ENCODE measurements at places on chromosomes 7 and 10.

GRCh38 chr7:53485354-53485753 is 449.9 kb downstream of the POM121L12 start:
- no peak for DNase-seq

- DNase-seq = peak; percentile 49
These were observed 3.2 kb downstream of the OPN4 start for GRCh38 chr10:86657396-86658011.

DNA sequence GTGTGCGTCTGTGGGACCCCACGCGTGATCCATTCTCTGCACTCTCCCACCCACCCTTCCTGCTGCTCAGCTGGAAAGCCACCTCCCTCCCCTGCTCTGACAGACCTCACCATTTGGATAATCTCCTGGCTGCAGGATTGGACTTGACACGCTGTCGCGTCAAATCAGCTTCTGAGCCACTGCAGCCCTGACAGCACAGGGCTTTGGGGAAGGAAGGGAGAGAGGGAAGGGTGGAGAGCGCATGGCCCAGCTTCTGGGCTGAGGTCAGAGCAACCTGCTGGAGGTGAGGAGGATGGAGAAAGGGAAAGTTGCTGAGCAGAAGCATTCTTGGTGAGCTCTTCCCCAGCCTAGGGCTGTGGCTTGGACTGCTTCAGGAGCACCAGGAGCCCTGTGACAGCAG is 48.9 kb upstream of the LRRC4 start:
- DNase-seq = no peak

DNA sequence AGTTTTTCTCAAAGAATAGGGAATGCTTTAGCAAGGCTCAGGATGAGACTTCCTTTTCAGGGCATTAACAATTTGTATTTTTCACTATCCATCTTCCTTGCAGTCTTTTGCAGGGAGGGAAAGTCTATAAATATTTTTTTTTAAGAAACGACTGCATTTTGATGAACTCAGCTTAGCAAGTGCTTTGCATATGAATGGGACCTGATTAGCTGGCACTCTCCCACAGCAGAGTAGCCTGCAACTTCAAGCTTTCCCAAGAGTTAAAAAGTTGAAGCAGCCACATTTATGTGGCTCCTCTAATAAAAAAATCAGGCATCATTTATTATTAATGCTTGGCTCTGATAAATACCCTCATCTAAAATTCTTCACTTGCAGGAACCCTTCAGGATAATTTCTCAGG is 134.0 kb downstream of the GRID1 start:
- DNase-seq = no peak

GRCh38 chr10:85224366-85224940 is 896.1 kb downstream of the CCSER2 start:
- DNase-seq = no peak

- DNase-seq = no peak
These were observed 450.0 kb downstream of the GATA3 start for GRCh38 chr10:8504499-8504898.

DNA sequence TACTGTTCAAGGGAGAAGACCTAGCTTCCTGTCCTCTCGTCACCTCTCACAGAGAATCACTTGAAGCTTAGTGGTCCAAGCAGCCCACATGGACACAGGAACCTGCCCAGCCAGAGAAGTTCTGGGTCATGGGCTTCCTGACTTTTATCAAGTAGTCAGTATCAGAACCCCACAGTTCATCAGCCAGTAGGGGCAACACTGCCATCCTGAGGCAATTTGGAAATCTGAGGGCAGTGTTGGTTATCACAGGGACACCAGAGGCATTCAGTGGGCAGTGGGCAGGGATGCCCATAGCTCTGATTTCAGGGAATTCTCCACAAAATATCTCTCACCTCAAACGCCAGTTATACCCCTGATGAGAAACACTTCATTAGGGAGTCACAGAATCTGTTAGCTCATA is 22.5 kb upstream of the MGAM2 start:
- no peak for DNase-seq

GRCh38 chr10:103067484-103067883 is 125.6 kb downstream of the NT5C2 start:
- DNase-seq = no peak

DNA sequence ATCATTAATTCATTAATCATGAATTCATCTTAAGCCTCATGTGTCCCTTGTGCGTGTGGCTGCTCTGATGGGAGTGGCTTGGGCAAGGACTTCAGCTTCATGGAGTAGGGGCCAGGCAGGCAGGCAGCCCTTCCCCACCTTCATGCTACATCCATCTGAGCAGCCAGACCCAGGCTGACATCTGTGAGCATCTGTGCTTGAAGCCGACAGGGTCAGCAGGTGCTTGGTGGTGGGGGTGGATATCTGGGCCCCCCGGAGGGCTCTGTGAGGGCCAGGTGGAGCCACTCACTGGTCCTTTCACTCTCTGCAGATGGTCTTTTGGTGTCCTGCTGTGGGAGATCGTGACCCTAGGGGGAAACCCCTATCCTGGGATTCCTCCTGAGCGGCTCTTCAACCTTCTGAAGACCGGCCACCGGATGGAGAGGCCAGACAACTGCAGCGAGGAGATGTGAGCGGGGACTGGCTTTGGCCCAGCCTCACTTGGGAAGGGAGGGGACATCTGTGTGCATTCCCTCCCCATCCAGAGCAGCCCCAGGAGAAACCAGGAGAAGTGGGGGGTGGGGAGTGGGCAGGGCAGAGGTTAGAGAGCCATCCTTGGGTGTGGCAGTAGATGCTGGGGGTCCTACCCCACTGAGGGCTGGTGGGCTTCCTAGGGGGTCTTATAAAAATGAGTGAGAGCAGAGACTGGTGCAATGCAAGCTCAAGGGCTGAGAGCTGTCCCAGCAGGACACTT is 14.7 kb upstream of the CSGALNACT2 start:
- DNase-seq = peak; percentile 33

DNA sequence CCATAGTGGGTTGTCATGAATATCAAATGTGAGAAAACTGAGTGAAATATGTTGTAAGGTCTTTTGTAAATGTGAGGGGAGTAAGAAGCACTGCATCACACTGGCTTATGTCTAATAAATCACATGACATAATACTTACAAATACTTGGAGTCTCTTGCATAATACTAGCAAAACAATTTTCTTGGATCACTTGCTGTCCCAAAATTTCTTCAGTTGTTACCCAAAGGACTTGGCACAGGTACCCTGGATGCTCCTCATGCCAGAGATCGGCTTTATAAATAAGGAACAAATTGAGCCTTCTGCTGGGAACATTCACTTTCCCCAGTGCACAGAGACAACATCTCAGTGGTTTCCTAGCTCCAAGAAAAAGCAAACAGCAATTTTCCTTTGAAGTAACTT is 5.0 kb upstream of the LRIT2 start:
- DNase-seq = no peak

- no peak for DNase-seq
These were observed 789.9 kb upstream of the IGFBP3 start for GRCh38 chr7:46710927-46711326.

GRCh38 chr7:143188994-143189393 is 5.8 kb downstream of the TAS2R39 start:
- DNase-seq = no peak

DNA sequence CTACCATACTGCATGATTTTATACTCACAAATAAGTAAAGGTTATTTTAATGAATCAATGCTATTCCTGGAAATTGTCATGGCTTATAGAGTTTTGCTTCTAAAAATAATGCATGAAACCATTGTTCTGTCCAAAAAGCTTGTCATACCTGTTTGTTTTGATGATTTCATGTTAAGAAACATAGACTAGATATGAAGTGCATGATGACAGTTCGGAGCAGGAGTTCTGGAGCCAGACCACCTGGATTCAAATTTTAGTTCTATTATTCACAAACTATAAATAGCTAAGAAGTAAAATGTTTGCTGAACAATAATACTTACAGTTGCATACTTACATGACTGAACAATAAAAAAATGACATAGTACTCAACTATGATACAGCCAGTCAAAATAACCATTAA is 107.0 kb upstream of the AKR1E2 start:
- no peak for DNase-seq

- no peak for DNase-seq
These were observed 250.9 kb downstream of the MAD1L1 start for GRCh38 chr7:1981878-1982230.

- no peak for DNase-seq
These were observed 284.7 kb upstream of the SHH start for GRCh38 chr7:156096771-156097538.

DNA sequence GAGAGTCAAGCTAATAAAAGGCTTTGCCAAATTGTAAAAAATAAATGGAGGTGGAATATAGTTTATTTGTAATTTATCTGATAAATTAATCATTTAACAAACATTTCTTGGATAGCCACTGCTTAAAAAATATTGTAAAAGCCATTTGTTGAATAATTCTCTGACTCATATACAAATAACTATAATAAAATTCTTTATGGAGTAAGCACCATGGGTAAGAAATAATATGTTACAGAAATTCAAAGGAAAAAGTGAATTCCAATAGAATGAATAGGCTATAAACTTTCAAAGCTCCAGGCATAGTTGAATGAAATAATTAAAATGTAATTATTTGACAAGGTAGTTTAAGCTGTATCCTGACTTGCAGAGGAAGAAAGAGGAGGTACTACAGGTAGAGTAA is 291.4 kb upstream of the TMEM229A start:
- no peak for DNase-seq

DNA sequence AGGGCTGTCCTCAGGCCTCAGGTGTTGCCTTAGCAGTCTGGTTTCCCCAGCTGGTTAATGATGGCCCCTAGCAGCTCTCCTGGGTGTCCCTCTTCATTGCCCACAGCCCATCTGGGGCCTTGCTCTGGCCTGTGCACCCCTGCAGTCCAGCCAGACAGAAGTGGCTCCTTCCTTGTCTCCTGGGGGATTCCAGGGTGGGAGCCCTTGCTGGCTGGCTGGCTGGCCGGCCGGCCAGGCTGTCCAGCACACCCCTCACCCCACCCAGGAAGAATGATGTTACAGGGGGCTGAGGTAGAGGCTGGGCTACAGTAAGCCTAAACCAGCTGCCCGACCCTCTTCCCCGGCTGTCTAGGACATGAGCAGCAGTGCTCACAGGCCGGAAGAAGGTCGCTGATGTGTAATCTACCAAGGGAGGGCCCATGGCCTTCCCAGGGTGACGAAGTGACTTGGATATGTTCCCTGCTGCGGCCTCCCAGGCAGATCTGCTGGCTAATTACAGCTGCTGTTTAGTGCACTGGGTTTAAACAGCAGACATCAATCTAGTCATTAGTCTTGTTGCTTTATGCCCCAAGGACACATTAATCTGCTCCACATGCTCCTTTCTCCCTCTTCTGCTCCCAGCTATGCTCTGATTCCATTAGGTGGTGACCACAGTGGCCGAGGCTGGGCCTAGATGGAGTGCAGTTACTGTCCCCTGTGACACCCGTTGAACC is 53.8 kb upstream of the LRRC4 start:
- DNase-seq = no peak

- DNase-seq = no peak
These were observed 300.5 kb upstream of the MYO3A start for GRCh38 chr10:25633542-25633941.

Measured in left forelimb (tissue), 1 donor.